ENCODE measurements at places on chromosomes 7 and 10. TPM values are rescaled to one million over a fixed set of nuclear protein-coding genes. Genes with fewer than 3 reads are reported as not detected.
A peak's percentile ranks its signal among the peaks of the same experiment; 100 is the strongest.

FGFR2 gene
- total RNA-seq: 65.8 TPM

GALNT17 gene
- total RNA-seq: 108 TPM

ABCC2 gene
- total RNA-seq: 0.22 TPM

PNLIPRP3 gene
- total RNA-seq: not detected

ASL gene
- 41.8 TPM for total RNA-seq

CTAGE4 gene
- 2.1 TPM for total RNA-seq

NPFFR1 gene
- not detected for total RNA-seq

TMEM139 gene
- 2.2 TPM for total RNA-seq

ADIRF gene
- not detected for total RNA-seq

LMTK2 gene
- total RNA-seq: 21.3 TPM

DNA sequence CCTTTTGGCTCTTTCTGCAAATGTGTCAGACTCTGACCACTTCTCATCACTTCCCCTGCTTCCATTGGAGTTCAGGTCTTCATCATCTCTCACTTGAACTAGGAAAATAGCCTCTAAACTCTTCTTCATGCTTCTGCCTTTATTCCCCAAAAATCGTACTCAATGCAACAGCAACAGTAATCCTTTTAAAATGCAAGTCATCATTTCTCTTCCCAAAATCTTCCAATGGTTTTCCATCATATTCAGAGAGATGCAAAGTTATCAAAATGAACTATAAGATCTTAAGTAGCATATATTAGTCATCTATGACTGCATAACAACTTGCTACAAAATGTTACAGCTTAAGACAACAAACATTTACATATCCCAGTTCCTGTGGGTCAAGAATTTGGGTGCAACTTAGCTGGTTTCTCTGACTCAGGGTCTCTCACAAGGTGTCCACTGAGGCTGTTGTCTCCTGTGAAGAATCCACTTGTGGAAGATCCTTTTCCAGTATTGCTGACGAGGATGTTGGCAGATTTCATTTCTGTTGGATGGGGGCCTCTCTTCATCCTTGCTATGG lies 31.0 kb upstream of the ETV1 start:
- no peak overlapping the region for H3K27ac ChIP-seq
- no peaks in the 10 kb centered on the region for H3K27me3 ChIP-seq
- no peaks in the 10 kb centered on the region for H3K4me1 ChIP-seq
- no peak overlapping the region for H3K4me3 ChIP-seq

DNA sequence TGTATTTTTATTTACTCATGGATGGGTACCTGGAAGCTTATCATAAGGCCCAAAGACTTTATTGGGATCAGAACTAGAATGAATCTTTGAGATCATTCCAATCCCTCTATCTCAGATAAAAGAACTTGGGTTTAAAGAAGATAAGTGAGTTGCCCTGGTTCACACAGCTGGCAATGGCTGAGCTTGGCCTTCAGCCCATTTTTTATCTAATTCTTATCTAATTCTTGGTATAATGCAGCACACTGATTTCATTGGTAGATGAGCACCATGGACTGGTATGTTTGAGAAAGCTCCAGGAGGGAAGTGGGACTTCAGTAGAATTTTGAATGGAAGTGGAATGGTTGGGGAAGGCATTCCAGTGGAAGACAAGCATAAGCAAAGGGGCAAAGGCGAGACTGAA lies 558.9 kb downstream of the REEP3 start:
- no peaks in the 10 kb centered on the region for H3K4me1 ChIP-seq
- DNase-seq: no peak
- H3K36me3 ChIP-seq: no peaks in the 10 kb centered on the region
- H3K27me3 ChIP-seq: no peaks in the 10 kb centered on the region

DNA sequence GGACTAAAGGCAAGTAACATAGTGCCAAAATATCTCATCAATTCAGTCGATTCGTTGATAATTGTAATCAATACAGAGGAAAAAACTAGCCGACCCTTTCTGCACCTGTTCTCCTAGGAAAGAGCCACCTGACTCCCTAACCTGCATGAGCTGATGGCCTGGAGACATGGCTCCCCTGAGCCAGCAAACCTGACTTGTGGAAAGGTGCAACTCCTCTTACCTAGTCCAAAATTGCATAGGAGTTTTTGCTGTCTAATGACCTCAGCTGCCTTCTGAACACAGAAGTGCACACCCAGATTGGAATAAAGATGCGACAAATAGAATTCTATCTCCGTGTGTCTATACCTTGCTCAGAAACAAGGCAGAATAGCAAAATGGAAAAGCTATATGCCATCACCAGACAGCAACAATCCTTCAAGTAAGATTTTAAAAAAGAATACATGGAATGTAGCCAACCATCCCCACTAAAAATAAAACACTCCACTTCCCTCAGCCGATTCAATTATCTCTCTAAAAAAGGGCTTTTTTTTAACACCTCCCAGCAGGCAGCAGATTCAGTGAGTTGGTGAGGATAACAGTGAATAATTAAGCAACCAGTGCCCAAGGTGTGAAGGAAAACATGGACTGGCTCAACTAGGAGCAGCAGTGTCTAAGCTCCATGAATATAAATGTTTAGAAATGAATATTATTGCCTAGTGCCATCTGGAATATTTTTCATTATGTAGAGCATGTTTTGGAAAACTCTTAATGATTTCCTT lies 26.6 kb upstream of the LMTK2 start:
- H3K27ac ChIP-seq: no peak overlapping the region
- no peaks in the 10 kb centered on the region for H3K36me3 ChIP-seq
- no peaks in the 10 kb centered on the region for H3K27me3 ChIP-seq
- H3K4me1 ChIP-seq: no peaks in the 10 kb centered on the region
- DNase-seq: peak; percentile 64

DNA sequence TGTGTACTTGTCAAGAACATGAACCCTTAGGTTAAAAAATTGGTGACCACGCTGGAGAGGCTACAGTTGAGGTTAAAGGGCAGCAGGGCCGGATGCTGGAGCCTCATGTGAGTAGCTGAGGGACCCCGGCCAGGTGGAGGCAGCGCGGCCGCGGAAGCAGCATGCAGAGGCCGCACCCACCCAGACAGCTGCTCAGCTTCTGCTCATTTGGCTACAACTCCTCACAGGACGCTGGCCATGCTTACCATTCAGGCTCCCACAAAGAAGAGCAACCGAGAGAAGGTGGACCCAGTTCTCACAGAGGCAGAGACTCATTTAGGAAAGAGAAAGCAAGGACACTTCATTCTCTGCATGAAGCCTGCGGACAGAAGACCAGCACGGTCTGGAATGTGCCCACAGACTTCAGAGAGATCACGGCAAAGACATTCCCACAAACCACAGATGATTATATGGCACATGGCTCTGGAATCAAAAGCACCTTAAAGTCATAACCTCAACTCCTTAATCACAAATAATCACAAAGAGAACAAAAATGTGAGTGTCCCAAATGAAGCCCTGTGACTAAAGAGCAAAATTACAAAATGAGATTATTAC lies 94.4 kb downstream of the VOPP1 start:
- H3K4me1 ChIP-seq: no peaks in the 10 kb centered on the region
- H3K27ac ChIP-seq: no peak overlapping the region
- peak; percentile 51 for DNase-seq
- peaks cover 5% of the 10 kb centered on the region for H3K36me3 ChIP-seq
- H3K27me3 ChIP-seq: no peaks in the 10 kb centered on the region

- H3K36me3 ChIP-seq: no peaks in the 10 kb centered on the region
- no peaks in the 10 kb centered on the region for H3K27me3 ChIP-seq
- no peak overlapping the region for H3K4me3 ChIP-seq
- no peaks in the 10 kb centered on the region for H3K4me1 ChIP-seq
These were observed 80.4 kb downstream of the HIP1 start for GRCh38 chr7:75658369-75658768.

- peaks cover 5% of the 10 kb centered on the region for H3K4me1 ChIP-seq
- H3K27me3 ChIP-seq: no peaks in the 10 kb centered on the region
- no peak overlapping the region for H3K4me3 ChIP-seq
These were observed 21.8 kb upstream of the MRC1 start for GRCh38 chr10:17787087-17787961.

GRCh38 chr10:120174491-120174890 lies 282.0 kb downstream of the SEC23IP start:
- H3K4me3 ChIP-seq: no peak overlapping the region
- H3K36me3 ChIP-seq: no peaks in the 10 kb centered on the region
- no peaks in the 10 kb centered on the region for H3K27me3 ChIP-seq

DNA sequence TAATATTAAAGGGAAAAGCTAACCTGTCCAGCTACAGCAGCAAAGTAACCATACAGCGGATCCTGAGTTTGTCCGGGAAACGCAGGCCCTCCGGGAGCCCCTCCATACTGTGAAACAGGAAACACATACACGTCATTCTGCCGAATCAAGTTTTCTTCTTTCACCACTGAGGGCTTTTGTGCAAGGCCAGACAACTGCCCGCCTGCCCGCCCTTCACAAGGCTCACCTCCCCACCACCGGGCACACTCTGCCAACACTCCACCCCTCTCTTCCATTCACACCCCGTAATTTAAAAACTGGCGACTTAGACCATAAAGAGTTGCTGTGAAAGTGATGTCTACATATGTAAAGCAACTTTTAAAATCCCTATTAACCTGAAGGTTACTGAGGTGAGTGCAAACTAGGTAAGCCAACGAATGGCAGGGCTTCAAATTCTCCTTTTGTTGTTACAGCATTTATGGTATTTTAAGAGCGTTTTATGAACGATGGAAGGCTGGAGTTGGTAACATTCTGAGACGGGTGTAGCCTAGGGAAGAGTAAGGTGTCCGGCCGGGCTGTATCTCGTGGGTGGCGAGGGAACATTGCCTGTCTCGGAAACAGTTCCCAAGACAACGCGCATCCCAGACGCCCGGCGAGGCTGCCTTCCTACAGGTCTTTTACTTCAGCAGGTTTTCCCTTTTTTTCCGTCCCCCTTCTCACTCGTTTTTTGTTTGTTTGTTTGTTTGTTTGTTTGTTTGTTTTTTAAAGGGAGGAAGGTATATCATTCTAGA lies 817 bp downstream of the SRI start:
- peaks cover 31% of the 10 kb centered on the region for H3K36me3 ChIP-seq
- H3K27me3 ChIP-seq: no peaks in the 10 kb centered on the region

DNA sequence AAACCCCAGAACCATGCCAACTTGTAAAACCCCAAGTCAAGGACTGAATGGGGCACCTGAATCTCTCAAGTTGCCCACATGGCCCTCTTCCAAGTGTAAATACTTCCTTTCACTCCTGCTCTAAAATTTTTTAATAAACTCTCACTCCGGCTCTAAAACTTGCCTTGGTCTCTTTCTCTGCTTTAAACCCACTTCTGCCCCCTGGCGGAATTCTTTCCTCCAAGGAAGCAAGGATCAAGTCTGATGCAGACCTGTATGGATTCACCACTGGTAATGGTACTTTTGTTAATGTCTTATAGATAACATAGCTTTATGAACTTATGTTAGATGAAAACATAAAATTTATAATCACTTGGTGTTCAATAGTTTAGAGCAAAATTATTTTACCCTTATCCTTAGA lies 33.8 kb downstream of the SLC16A9 start:
- no peaks in the 10 kb centered on the region for H3K27me3 ChIP-seq
- H3K36me3 ChIP-seq: peaks cover 5% of the 10 kb centered on the region
- H3K4me3 ChIP-seq: no peak overlapping the region

GRCh38 chr7:117183729-117184128 lies 139.1 kb downstream of the WNT2 start:
- H3K27me3 ChIP-seq: no peaks in the 10 kb centered on the region
- no peaks in the 10 kb centered on the region for H3K4me1 ChIP-seq
- no peak overlapping the region for H3K27ac ChIP-seq
- DNase-seq: no peak
- H3K4me3 ChIP-seq: no peak overlapping the region
- H3K36me3 ChIP-seq: no peaks in the 10 kb centered on the region

- no peaks in the 10 kb centered on the region for H3K27me3 ChIP-seq
- H3K36me3 ChIP-seq: no peaks in the 10 kb centered on the region
- H3K4me1 ChIP-seq: no peaks in the 10 kb centered on the region
- no peak for DNase-seq
These were observed 107.4 kb upstream of the LSM8 start for GRCh38 chr7:118076564-118076963.

DNA sequence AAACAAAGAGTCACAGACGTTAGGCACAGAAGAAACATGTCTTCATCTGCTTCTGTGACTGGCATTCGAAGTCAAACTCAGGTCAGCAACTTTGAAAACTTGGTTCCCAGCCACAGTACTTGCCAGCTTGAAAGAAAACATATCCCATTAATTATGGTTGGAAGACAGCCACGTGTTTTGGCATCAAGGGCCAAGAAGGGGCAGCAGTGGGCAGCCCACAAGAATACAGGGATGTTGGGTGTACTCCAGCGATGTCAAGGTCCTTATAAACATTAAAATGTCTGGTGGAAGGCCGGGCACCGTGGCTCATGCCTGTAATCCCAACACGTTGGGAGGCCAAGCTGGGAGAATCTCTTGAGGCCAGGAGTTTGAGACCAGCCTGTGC lies 29.5 kb downstream of the JCAD start:
- H3K4me1 ChIP-seq: peaks cover 18% of the 10 kb centered on the region
- H3K36me3 ChIP-seq: peaks cover 74% of the 10 kb centered on the region
- H3K27ac ChIP-seq: no peak overlapping the region

DNA sequence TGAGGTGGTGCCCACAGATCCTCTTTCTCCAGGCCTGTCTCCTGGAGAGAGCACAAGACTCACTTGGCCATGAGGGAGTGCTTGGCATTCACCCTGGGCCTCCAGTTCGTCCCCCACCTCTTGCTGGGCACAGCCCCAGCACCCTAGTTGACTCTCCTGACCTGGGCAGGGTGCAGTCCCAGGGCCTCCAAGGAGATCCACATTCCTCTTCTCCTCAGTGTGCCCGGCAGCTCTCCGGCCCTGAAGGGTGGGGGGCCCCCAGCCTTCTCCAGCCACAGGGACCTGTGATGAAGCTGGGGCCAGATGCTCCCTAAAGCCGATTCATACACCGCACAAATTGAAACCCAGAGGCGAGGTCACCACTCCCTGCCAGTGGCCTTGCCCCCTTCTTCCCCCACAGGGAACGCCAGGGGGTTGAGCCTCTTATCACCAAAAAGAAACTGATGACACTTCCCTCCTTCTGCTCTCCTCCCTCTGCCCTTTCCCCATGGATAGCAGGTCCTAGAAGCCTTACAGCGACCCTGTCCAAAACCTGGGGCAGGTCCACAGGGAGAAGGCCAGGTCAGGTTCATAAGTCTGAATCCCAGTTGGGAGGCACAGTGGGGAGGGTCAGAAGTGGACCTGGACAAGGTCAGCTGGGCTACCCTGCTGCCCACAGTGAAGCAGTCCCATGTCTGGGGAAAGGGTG lies 3.1 kb downstream of the EN2 start:
- no peak overlapping the region for H3K4me3 ChIP-seq
- H3K27ac ChIP-seq: no peak overlapping the region
- H3K4me1 ChIP-seq: no peaks in the 10 kb centered on the region

DNA sequence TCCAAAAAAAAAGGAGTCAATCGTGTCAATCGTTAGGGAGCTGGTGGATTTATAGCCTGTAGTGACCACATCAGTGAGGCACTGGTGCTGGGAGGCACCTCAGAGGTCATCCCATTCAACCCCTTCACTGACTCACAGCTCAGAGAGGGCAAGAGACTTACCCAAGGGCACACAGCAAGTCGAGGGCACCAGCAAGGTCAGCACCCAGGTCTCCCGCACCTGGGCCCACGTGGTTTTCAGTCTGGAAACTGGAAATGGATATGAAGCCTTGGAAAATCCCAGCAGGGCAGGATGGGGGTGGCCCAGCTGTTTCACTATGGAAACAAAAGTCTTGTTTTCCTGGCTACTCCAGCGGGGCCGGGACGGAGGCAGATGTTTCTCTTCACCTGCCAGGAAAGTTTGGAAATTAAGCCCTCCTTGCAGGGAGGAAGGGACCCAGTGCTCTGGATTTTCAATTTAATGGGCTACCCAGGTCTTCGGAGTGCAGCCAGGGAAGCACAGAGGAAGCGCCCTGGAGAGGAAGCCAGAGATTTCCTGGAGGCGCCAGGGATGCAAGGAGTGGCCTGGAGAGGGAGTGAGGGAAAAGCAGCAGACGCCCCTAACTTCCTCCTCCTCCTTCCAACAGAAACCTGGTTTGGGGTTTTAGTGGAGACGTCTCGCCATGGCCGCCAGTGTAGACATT lies 157.2 kb upstream of the TNRC18 start:
- H3K4me3 ChIP-seq: no peak overlapping the region
- H3K27ac ChIP-seq: no peak overlapping the region
- no peaks in the 10 kb centered on the region for H3K27me3 ChIP-seq
- H3K4me1 ChIP-seq: no peaks in the 10 kb centered on the region
- H3K36me3 ChIP-seq: no peaks in the 10 kb centered on the region
